ENCODE measurements at places on chromosomes 16 and 17.

DNA sequence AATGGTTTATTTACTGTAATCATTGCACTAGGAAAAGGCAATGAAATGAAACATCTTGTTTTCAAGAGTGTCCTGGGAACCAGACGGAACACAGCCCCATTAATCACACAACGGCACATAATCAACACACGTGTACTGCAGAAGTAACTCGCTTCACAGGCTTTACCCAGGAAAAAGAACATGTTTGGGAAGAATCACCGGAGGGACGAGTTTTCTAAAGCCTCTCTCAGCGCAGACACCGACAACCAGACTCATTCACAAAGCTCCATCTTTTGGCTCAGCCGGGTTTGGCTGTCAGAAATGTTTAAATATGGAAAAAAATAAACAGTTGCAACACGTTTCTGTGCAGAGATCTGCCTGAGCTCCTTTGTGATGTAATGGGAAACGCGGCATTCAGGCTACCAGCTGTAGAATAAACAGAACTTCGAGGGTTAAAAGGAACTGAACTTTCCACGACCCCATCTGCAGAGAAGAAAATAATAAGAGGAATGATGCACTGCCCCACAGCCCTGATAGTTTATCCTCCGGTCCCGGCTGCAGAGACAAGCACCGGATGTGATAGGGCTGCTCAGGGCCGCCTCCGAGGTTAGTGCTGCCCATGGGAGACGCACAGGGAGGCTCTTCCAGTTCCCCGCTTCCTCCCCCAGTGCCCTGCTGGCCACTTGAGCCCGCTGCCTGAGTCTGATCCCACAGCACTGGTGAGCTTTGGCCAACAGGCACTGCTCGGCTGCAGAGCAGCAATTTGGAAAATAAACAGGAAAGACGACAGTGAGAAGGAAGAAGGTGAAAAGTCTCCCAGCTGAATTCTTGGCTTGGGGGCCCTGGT is 119.8 kb downstream of the HIC1 start:
- DNase-seq: no peak

- DNase-seq: no peak
Measured at GRCh38 chr17:80836971-80837481, 154.6 kb upstream of the CHMP6 start.

DNA sequence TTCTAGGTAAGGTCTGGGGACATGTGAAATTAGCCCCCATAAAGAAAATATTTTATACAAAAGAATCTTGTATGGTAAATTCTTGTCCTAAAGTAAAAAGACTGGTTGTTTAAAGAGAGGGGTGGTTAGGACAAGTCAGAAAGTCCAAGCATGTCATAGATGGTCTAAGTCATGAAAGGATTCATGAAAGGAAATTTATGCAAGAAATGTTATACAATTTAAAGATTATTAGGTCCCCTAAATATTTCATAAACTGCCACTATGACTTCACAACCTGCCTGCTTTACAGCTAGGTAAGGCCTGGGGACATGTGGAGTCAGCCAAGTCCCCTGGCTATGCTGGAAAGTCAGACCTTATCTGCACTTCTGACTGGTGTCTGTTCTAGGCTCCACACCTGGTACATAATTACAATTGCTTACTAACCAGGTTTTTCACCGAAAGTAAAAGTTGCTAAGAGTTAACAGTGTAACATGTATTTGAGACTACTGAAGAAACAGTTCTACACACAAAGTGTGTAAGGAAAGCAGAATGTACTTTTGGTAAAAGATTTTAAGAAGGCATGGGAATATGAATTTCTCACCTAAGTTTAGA is 17.0 kb downstream of the N4BP1 start:
- DNase-seq: no peak

- no peak for DNase-seq
Measured at GRCh38 chr17:42028791-42029127, 8.9 kb downstream of the NKIRAS2 start.

GRCh38 chr17:1475321-1475854 is 17.1 kb downstream of the MYO1C start:
- DNase-seq: no peak

DNA sequence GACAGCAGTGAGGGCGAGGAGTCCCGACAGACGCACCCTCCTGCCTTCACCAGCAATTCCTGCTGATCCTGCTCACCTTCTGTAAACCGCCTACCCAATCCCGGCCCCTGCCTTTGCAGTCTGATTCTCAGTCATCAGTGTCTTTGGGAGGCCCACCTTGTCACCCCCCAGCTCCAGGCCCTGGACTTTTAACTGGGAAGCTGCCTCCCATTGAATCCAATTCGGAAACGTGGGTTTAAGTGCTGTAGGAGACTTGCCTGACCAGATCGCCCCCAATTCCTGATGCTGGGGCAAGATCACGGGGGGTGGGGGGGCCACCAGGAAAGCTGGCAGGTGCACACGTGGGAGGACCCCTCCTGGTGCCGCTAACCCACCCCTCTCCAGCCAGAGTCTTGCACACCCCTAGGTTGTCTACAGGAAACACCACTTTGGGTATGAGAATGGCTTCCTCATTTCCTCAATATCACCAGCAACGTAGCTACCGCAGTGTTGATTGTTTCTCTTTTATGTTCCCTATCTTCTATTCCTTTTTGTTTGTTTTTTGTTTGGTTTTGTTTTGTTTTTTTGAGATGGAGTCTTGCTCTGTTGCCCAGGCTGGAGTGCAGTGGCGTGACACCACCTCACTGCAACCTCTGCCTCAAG is 46.6 kb upstream of the CMIP start:
- DNase-seq: no peak

DNA sequence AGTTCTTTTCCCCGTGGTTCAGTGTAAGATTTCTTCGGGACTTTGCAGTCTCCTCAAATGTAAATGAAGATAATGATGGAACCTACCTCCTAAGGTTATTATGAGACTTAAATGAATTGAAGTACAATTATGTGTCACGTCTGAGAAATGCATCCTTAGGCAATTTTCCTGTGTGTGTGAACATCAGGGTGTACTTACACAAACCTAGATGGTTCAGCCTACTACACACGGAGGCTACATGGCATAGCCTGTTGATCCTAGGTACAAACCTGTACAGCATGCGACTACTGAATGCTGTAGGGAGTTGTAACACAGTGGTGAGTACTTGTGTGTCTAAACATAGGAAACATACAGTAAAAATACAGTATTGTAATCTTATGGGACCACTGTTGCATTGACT is 1.1 kb upstream of the FAM20A start:
- DNase-seq: no peak

DNA sequence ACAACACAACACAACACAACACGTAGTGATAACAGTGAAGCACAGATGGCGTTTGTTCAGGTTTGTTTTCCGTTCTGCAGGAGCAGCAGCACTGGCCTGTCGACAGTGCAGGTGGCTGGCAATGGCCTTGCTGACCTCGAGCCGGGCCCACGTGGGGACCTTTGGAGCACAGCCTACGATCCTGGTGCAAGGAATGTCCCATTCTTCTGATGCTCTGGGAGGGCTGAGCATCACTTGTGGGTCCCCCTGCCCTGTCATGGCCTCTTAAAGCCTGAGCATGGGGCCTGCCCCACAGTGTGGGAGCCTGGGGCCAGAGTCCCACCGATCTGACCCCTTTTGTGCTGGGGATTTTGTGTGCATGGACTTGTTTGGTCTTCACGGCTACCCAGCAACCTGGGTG is 6.8 kb downstream of the MAP2K3 start:
- DNase-seq: no peak

DNA sequence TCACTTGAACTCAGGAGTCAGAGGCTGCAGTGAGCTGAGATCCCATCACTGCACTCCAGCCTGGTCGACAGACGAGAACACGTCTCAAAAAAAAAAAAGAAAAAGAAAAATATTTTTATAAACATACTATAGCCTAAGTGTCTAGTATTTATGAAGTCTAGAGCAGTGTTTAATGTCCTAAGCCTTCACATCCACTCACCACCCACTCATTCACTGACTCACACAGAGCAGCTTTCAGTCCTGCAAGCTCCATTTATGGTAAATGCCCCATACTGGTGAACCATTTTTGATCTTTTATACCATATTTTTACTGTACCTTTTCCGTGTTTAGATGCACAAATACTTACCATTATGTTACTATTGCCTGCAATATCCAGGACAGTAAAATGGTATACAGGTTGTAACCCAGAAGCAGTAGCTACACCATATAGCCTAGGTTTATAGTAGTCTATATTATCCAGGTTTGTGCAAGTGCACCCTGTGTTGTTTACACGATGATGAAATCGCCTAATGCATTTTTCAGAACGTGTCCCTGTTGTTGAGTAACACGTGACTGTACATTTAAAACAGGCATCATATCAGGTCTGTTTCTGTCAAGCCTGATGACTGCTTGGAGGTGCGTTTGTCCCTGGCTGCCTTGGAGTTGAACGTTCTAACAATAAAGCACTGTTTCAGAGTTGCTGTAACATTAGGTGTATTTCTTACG is 10.1 kb downstream of the NUDT7 start:
- DNase-seq: no peak

DNA sequence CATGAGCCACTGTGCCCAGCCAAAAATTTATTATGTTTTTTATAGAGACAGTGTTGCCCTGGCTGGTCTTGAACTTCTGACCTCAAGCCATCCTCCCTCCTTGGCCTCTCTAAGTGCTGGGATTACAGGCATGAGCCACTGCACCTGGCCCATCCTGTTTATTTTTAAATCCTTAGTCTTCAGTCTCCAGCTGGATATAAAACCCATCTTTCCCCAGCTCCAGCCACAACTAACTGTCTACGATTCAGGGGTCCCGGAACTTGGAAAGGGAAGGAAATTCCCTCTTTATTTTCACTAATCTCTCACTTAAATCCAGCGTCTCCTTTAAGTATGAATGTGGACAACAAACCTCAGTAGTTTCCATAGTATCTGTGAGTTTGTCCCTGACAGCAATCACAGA is 62.2 kb downstream of the IQCK start:
- no peak for DNase-seq

DNA sequence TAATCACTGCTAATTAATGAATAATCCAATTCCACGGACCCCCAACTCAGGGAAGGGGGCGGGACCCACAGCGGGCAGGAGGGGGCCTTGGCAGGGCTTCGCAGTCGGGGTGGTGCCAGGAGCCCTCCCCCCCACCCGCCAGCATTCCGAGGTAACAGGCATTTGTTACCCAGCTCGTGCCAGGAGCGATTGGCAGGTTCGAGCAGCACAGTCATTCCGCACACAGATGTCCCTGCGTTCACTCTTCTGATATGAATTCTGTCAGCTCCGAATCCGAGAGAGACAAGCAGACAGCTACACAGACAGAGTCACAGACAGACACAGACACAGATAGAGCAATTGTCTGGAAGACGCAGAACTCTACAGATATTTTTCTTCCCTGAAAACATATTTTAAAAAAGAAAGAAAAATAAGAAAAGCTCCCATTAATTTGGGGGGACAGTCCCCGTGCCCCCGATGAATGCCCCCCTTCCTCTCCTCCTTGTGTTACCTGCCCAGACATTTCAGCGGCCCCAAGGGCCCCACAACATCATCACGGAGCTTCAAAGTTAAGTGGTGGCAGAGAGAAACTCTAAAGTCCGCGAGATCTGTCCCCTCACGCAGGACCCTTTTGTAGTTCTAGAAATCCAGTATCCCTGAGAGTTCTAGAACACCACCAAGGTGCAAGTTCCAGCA is 10.2 kb downstream of the NEUROD2 start:
- no peak for DNase-seq

GRCh38 chr16:27426423-27427408 is 24.7 kb downstream of the IL21R start:
- peak; percentile 60 for DNase-seq

DNA sequence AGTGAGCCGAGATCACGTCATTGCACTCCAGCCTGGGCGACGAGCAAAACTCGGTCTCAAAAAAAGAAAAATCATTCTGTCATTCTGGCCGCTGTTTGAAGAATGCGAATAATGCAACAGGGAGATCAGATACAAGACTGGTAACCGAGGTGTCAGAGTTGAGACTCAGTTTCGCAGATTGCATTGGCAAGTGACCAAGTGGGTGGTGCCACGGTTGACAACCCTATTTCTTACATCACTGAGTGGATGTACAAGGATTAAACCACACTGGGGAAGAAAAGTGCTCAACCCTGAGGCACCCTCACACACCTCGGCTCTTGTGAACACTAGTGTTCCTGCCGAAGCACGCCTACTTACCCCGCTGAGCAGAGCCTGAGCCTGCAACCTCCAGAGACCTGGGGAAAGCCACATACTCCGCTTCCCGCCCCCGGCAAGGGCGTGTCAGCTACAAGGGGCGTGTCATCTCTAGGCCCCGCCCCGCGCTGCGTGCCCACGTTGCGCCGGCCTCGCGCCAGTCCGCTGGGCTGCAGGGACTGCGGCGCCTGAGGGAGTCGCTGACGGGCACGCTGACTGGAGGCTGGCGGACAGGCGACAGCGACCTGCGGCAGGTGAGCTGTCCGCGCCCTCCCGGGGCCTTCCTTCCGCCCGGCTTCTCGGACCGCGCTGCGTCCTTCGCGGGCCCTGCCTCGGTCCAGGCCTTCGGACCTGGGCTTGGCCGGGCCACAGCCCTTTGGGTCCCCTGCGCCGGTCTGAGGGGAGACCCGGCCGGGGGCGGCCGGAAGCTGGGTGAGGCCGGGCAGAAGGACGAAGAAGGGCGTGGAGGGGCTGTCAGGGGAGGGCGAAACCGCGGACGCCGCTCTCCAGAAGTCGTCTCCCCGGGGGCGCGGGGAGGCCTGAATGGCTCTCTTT is at the start of gene HMOX2:
TSS of gene HMOX2 (plus strand) at position 519 of the 909 bp plus-strand sequence. CDS start 29,127 bp downstream, outside the sequence.
- peak; percentile 99 for DNase-seq

- DNase-seq: no peak
Measured at GRCh38 chr17:37107406-37108083, 158.8 kb downstream of the AATF start.

DNA sequence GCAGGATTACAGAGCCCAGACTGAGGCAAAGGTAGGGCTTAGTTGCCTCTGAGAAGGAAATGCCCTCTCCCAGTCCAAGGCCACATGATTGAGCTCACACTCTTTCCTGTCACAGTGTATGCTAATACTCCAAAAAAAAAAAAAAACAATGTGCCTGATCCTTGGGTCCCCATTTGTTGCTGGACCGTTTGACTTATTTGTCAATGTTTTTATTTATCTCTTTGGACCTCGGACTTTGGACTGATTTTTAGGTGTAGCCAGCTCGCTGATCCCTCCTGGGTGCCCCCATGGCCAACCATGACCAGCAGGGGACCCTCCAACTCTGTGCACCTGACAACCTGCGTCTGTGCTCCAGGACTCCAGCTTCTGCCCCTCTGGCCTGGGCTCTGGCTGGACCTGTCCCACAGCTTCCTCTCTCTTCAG is 622 bp upstream of the CCL16 start:
- DNase-seq: peak; percentile 46

- DNase-seq: no peak
Measured at GRCh38 chr17:32136856-32137255, 5.4 kb upstream of the RHOT1 start.

DNA sequence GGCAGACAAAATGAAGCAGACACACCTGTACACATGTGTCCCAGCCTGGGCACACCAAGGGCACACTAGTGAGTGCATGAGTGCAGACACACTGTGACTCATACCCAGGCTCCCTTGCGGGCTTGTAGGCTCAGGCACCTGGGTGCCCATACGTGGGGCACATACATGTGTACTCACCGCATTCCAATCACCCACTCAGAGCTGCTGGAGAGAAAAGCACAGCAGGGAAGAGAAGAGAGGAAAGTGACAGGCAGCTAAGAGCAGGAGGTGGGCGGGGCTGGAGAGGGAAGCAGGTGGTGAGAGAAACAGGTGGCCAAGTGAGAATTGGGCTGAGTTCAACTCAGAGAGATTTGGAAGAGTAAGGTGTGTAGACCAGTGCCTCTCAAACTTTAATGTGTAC is 54.0 kb downstream of the TMEM132E start:
- DNase-seq: peak; percentile 47

GRCh38 chr17:7878234-7878633 is 10.4 kb upstream of the CHD3 start:
- no peak for DNase-seq
